AG04449 (cell line): ENCODE measurements at places on chromosomes 13 and 19.

DNA sequence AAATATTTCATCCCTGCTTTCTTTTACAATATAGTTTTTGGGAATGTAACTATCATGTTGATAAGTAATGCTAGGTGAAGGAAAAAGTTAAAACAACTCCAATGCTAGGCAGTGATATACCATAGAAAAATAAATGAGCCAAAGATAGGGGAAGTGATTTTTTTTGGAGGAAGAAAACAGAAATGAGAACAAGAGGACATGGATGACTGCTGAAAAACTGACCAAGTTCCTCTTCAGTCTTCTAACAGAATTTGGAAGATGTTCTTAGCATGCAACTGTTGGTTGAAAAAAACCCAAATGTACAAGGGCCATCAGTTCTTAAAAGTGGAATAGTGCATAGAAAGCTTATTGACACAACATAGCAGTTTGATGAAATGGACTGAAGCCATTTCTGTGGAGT is 262.5 kb upstream of the STARD13 start:
- DNase-seq, result no peak

- DNase-seq, result no peak
Measured at GRCh38 chr19:52226652-52227051, 36.8 kb downstream of the PPP2R1A start.

DNA sequence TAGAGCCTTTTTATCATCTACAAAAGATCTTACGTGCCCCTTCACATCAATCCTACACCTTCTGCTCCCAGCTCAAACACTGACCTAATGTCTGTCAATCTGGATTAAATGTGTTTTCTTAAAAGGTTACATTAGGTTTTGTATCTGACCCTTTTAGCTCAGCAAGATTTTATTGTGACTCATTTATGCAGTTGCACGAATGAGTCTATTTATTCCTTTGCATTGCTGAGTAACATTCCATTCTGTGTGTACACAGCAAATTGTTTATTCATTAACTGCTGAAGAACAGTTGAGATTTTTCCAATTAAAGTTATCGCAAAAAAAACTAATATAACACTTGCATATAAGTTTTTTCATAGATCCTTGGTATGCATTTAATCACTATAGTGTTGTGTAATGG is 253.9 kb upstream of the GPC6 start:
- no peak for DNase-seq

GRCh38 chr19:49229416-49229815 is 71.8 kb downstream of the TRPM4 start:
- no peak for DNase-seq

DNA sequence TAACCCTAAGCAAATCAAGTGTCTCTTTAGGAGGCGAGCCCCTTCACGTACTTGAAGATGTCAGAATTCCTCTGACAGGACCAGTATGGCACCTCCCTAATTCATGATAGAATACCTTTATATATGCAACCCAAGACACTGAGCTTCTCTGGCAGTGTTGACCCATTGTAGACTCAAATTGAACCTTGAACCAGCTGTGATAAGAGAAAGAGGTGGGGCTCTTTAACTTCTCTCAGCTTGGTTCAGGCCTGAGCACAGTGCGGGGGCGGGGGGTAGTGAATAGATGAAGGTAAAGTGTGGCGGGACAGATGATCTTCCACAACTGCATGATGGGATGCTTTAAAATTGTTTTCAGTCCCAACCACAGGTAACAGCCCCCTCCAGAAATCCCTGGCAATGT is 12.1 kb downstream of the MBNL2 start:
- no peak for DNase-seq

DNA sequence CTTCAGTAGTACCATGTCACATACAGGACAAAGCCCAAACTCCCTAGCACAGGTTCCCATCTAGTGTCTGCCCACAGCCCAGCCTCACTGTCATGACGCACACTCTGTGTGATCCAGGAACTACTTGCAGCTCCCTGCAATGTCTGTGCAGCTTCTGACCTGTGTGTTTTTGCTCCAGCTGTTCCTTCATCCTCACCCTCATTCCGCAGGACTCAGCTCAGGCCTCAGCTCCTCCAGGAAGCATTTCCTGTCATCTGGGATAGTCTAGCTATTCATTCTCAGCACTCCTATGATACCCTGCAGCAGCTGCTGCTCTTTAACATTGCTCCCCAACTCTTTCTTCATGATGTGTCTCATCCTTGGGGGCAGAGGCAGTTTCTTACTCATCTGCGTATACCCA is 56.1 kb downstream of the ENOX1 start:
- peak; percentile 23 for DNase-seq

GRCh38 chr13:40163066-40164000 is 503.1 kb downstream of the FOXO1 start:
- DNase-seq, result no peak

GRCh38 chr13:20938302-20938701 is 35.8 kb upstream of the XPO4 start:
- DNase-seq, result no peak

DNA sequence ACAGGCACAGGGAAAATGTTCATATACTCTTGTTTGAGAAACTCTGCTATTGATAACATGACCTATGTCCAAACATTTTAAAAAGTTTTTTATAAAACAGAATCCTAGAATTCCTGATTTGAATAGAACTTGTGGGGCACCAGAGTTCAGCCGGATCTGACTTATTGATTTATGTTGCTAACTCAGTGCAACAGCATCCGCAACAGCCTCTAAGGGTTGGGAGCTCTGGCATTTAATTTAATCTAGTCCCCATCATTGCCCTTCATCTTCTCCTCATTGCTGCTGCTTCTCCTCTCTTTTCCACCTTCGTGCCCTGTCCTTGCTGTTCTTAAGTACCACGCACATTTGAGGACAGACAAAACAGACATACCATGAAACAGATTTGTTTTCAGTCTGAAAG is 214.5 kb downstream of the FGF14 start:
- DNase-seq, result no peak

DNA sequence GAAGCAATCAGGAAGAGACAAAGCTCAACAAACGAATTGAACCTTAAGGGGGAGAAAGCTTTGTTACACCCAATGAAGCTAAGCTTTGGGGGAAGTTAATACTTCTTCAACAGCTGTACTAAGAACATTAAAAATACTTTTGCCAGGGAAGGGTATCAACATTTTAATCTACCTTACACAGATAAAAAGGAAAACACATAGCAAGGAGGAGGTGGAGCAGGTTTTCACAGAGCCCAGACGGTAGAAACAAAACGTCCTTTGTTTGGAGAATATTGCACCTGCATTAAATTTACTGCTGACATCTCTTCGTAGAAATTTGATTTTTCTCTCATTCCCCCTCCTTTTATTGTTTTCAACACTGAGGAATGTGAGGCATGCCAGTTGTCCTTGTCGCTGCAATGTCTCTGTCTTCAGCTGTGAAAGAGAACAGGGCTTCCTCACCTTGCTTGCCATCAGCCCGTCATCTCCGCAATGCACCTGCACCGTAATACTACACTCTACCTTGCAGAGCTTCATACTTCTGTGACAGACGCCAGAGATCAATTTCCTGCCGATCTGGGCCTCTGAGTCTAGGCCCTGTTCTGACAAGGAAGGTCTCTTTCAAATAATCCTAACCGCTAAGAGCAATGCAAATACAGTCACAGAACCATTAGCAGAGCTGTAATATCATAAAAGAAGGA is 270.8 kb downstream of the SPRY2 start:
- DNase-seq, result no peak

- DNase-seq, result no peak
Measured at GRCh38 chr13:22107549-22107948, 436.7 kb downstream of the FGF9 start.

- DNase-seq, result no peak
Measured at GRCh38 chr13:44690376-44690775, 114.2 kb upstream of the TSC22D1 start.

- no peak for DNase-seq
Measured at GRCh38 chr13:57123681-57124080, 17.0 kb upstream of the PRR20A start.

DNA sequence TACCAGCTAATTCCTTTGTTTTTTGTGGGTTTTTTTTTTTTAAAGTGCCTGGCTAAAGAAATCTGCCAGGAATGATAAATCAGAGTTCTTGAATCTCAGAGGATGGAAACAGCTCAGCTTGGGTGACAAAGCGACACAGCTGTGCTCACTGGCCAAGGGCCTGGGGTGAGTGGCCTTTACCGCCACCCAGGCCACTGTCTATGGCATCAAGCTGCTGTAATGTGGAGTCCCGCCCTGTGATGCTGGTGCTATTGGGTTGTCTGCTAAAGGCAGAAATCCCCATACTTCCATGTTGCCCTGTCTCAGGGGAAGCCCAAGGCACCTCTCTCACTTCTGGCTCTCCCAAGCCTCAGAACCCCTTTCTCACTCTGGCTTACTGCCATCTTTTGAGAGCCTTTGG is 82.6 kb upstream of the FARP1 start:
- DNase-seq, result no peak

DNA sequence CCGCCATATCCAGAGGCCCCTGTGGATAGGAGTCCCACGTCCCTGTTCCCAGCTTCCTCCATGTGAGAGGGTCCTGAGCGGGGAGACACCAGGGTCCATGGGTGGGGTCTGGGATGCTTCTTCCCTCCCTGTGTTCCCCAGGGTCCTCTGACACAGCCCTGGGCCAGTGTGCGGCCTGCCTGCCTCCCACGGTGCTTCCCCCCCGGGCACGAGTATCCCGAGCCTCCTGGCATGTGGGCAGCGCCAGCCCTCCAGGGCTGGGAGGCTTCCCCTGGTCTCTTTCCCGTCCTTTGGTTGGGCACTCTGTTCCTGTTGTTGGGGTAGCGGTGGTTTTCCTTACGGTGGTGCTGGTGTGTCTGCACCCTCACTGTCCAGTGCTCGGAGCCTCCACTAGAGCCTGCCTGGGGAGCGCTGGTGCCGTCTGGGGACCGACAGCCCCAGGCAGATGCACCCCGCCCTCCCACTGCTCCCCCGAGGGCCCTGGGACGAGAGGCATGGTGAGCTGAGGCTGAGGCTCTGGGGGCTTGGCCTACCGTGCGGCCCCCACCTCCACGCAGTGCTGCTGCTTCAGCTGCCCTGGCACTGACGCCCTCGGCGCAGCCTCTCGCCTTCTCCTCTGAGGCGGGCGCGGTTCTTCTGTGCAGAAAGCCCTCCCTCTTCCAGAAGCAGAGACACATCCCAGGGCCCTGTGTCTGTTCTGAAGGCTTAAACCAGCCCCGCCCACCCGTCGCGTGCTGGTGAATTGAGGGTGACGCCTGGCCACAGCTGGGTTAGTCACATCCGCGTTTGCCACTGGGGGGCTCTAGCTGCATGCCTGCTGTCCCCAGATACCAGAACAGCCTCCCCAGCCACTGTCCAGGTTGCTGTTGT is 27.9 kb downstream of the PLEKHJ1 start:
- no peak for DNase-seq

DNA sequence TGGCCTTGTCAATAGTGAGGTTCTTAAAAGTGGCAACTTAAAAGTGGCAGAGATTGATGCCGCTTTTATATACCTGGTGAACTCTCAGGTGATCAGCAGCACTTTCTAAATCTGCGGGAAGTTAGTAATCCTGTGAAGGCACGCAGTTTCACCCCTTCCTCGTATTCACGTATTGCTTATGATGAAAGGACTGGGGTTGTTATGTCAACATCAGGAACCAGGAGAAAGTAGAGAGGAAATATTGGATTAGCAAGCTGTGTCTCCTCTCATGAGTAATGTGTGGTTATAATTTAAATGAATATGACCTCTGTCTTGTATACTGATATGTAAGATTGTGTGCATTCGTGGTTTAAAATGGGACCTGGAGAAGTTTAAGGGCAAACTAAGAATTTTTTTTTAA is 544.6 kb downstream of the SLITRK6 start:
- DNase-seq, result no peak

GRCh38 chr19:54458648-54459281 is 4.8 kb downstream of the LENG9 start:
- no peak for DNase-seq

GRCh38 chr13:78215458-78216108 is 297.0 kb upstream of the EDNRB start:
- DNase-seq, result no peak

DNA sequence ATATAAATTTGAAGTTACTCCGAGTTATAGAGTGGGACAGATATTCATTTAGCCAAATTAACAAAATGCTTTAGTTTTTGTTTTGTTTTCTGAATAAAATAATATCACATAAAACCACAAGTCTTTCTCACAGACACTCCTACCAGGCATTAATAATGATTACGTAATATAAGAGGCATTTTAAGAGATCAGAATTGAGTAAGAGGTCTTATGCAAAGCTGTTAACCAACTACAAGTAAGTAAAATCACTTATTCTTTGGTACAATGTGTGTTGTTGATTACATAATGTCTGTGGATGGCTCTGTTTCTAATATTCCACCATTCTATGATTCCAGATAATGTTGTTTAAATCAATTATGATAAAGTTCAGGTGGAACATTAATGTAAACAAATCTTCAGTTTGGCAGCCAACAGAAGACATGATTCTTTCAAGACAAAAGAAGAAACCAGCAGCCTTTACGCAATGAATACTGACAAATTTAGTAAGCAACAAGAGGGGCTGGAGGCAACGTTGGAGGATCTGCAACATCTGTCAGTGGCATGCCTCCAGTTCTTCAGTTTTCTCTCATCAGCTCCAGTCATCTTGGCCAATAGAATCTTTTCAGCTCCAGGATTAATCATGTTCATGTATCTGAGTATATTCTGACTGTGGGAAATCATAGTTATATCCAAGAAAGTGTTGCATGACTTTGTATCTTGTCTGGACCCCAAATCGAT is 403.8 kb downstream of the SLITRK5 start:
- no peak for DNase-seq

DNA sequence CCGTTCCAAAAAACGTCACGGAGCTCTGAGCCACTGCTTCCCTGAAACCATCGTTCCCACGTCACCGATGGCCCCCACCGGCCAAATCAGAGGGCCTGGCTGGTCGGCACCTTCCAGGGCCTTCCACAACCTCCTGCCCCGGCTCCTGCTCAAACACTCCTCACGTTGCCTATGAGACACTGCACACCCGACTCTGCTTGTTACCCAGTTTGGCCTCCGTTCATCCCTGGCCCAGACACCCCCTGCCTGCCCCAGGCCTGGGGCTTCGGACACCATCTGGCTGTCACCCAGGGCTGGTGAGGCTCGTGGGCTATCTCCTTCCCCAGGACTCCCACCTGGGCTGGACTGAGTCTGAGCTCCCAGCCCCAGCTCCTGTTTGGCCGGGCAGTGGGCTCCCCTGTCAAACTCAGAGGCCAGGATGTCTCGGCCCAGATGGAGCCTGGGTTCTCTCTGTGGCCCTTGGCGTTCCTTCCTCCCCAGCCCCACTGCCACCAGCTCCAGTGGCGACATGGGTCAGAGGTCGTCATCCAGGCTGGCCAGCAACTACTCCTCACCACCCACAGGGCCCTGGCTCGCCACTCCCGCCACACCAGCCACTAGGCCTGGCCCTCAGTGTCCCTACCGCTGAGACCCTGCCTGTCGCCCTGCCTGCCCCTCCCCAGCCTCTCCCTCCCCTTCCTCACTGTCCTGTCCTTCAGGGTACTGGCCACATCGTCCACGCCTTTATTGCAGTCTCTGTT is 17.7 kb downstream of the CERS1 start:
- no peak for DNase-seq

- no peak for DNase-seq
Measured at GRCh38 chr13:33257841-33258807, 27.4 kb downstream of the STARD13 start.
